CD4-positive, alpha-beta T cell treated with Interleukin-12 subunit alpha and Interleukin-12 subunit beta, for 1 hour (primary cell): ENCODE measurements at places on chromosomes 5 and 9.

GRCh38 chr9:85502815-85503655 is 238.7 kb downstream of the AGTPBP1 start:
- no peak for DNase-seq

GRCh38 chr5:94113087-94113486 is 371.7 kb upstream of the POU5F2 start:
- no peak for DNase-seq

DNA sequence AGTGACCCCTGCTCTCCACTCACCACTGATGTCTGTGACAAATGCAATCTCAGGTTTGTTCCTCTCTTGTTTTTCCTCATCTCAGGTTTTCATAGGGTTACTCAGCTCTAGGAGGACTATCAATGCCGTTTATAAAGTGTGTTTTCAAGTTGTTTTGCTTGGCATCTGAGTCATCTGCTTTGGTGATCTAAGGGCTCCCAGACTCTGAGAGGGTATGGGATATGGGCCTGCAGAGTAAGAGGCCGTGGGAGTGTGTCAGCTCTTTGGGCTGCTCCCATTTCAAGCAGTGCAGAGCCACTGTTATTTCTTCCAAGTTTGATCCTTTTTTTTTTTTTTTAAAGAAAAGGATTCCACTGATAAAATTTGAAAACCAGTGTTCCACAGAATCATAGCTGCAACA is 46.3 kb downstream of the NNT start:
- DNase-seq: no peak

GRCh38 chr5:74166064-74166463 is 474.5 kb downstream of the ENC1 start:
- no peak for DNase-seq

- no peak for DNase-seq
Measured at GRCh38 chr5:19626211-19626610, 361.8 kb downstream of the CDH18 start.

GRCh38 chr5:107955321-107955720 is 284.6 kb upstream of the EFNA5 start:
- no peak for DNase-seq

DNA sequence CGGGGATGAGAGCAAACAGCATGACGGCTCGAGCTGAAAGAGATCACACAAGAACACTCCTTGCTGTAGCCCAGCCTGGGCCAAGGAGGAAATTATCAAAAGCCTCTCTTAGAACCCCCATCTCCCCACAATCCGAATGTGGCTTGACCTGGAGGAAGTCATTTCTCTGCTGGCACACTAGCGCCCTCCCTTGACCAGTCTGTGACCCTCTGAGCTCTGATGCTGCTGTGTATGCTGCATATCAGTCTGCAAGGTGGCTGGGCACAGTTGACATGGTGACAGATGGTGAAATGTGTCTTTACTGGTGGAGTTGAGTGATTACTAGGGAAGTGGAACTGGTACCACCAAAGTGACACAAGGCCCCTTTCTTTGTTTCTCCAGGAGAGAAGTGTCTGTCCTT is 3.3 kb downstream of the SLC46A2 start:
- no peak for DNase-seq
